ENCODE measurements at places on chromosomes 2 and 18. TPM values are rescaled to one million over a fixed set of nuclear protein-coding genes. Genes with fewer than 3 reads are reported as not detected.

Gene FOSL2
- total RNA-seq: 24.3 TPM

Gene PSD4
- total RNA-seq: 18.7 TPM

GRCh38 chr18:36454245-36454644 is 156.7 kb downstream of the FHOD3 start:
- DNase-seq: no peak

- no peak for DNase-seq
Measured at GRCh38 chr2:170339750-170340692, 162.1 kb downstream of the MYO3B start.

- DNase-seq: peak; percentile 38
Measured at GRCh38 chr2:190879474-190880377, 895 bp upstream of the GLS start.

GRCh38 chr18:49856496-49856895 is 43.2 kb upstream of the ACAA2 start:
- no peak for DNase-seq

- no peak for DNase-seq
Measured at GRCh38 chr18:2898186-2898640, 51.4 kb downstream of the EMILIN2 start.

Gene LCT
- total RNA-seq: 0.47 TPM

Gene TSPYL6
- 37.9 TPM for total RNA-seq

DNA sequence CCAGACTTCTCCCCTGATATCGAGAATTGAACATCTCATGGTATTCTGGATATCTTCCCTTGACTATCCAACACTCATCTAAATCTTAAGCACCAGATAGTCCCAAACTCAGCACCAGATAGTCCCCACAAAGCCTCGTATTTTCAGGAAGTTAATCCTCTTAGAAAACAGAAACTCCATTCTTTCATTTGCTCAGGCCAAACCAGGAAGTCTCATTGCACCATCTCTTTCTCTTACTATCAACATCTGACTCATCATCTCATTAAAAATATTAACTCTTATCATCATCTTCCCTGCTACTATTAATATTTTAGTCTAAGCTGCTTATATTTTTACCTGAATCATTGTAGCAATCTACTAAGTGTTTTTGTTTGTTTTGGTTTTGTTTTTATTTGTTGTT is 286.4 kb downstream of the GALNT13 start:
- DNase-seq: no peak

Gene TTC27
- total RNA-seq: 32.9 TPM

Gene FHOD3
- 37.3 TPM for total RNA-seq

- DNase-seq: no peak
Measured at GRCh38 chr2:80114812-80115211, 189.7 kb downstream of the LRRTM1 start.

- DNase-seq: no peak
Measured at GRCh38 chr2:104844807-104845551, 8.9 kb upstream of the POU3F3 start.

Gene POLR1A
- 28.1 TPM for total RNA-seq

GRCh38 chr2:176169711-176170110 is 12.6 kb downstream of the HOXD3 start:
- no peak for DNase-seq

DNA sequence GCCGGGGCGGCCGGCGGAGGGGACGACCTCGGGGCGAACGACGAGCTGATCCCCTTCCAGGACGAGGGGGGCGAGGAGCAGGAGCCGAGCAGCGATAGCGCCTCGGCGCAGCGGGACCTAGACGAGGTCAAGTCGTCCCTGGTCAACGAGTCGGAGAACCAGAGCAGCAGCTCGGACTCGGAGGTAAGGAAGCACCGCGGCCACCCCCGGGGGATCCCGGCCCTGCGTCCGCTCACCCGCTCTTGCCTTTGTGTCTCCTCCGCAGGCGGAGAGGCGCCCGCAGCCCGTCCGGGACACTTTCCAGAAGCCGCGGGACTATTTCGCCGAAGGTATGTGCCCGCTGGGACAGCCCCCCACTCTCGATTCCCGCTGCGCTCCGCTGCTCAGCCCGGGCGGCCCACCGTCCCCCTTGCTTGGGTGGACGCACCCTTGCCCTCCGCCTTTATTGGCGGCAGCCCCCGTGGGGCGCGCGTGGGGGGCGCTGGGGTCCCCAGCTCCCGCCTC is 611 bp downstream of the TCF7L1 start:
- DNase-seq: peak; percentile 35

DNA sequence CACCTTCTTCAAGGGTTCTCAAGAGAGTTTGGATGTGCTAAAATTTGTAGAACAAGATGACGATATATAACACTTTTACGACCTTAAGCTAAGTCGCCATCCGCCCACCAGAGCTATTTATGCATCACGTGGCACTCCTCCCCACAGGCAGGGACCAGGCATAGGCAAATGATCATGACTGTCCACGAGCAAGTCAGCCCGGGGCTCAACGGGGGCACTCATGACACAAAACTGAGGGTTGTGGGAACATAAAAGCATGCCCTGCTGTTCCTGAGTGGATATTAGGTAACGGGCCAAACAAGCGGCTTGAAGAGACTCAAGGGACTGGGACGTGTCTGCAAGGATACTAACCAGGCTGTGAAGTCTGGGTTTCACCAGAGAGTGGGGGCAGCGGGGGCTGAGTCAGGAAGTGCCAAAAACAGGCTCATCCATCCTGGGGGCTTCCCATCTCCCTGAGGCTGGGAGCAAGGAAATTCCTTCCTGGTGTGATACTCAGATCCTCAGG is 58.1 kb downstream of the FAM178B start:
- peak; percentile 32 for DNase-seq

- no peak for DNase-seq
Measured at GRCh38 chr2:222931659-222932058, 70.8 kb downstream of the ACSL3 start.

- peak; percentile 49 for DNase-seq
Measured at GRCh38 chr2:105118960-105119359, 81.1 kb downstream of the MRPS9 start.

GRCh38 chr2:3669656-3670055 is 11.7 kb downstream of the ALLC start:
- DNase-seq: no peak

Gene APCDD1
- total RNA-seq: 12.5 TPM

DNA sequence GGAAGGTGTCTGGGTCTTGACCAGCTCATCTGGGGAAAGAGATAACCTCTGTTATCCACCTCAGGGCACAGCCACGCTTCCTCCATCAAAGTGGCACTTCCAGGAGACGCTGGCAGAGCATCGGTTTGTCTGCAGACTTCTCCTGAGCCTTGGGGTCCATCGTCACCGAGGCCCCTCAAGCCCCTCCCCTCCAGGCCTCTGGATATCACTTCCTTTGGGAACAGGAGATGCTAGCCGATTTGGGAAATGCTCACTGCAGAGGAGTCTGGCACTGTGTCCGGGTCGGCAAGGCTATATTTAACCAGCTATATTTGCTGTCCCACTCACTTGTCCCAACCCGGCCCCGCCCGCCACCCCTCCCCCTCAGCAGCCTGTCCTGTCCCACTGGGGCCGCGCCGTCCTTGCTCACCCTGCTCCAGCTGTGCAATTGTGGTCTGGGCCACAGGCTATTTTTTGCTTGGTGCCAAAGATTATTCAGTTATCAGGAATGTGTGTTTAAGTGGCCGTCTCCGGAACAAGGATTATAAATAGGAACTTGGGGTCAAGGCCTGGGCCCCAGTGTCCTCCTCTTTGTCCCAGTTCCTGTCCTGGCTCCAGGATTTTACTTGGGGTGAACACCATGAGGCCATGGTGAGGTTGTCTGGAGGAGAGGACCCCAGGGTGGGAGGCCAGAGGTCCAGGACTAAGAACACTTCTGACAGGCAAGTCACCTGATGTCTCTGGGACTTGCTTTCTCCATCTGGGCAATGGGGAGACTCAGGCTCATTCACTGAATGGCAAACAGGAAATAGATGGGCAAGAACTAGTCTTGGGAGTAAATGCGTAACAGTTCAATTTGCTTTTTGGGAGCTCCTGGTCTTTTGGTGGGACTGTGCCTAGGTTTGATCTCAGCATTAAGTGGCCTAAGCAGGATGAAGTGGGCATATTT is 263.6 kb downstream of the DYSF start:
- DNase-seq: peak; percentile 78

Gene DSEL
- 5.7 TPM for total RNA-seq

DNA sequence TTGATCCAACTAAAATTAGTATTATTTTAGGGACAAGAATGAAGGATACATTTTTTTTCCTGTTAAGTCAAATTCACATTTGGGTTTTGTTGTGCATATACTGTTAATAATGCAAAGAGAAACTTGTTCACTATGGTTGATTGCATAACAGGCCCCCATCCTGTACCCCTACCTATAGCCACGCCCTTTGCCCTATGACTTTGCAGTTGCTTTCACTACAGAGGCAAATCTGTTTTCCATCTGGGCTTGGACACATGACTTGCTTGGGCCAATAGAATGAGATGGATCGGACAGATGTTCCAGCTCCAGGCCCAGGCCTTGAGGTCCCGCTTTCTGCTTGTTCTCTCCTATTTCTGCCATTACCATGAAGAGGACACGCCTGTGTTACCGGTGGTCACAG is 278.5 kb upstream of the HNRNPA3 start:
- DNase-seq: no peak

Gene MDH1B
- 16.7 TPM for total RNA-seq

GRCh38 chr18:58476516-58477256 is 152.2 kb downstream of the ALPK2 start:
- DNase-seq: no peak

DNA sequence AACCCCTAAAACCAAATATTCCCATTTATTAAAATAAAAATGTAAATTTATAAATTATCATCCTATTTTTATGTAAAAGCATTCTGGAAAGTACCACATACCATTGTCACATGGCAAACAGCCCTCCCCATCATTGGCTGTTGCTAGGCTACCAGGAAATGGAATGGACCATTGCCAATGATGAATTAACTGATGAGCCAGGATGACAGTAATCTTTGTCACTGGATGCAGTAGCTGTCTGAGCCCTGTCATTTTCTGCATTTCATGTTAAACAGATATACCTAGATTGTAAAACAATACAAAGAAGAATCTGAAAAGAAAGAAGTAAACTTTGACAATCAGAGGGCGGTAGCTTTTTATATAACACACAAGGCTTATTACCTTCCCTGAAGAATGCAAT is 641.4 kb downstream of the BCL11A start:
- DNase-seq: no peak

Gene LHCGR
- total RNA-seq: 7.5 TPM

DNA sequence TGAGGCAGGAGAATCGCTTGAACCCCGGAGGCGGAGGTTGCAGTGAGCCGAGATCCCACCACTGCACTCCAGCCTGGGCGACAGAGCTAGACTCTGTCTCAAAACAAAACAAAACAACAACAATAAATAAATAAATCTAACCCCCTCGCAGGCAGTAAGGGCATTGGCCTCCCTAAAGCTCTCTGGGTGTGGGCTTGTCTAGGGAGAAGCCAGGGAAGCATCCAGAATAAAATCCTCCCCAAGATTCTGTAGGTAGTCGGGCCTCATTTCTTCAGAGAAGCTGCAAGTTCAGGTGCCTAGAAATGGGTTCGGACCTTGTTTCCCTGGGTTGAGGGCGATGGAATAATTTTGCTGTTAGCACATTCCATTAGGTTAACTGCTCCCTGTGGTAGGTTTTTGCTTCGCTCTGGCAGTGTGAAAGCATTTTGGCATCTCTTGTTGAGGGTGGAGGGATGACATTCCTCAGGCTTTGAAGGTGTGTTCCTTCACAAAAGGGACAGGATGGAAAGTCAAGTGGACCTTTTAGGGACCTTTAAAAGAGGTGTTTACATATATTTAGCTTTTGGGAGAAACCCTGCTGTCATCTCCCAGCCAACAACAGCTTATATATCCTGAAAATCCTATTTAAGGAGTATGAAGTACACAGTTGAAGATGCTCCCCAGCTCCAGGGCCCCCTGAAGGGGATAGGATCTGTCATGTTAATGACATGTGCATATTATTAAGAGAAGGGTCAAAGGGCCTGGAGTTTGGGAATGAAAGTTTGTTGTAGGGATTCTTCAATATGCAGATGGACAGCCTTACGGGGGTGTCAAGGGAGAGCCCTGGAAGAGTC is 17.7 kb downstream of the MYCN start:
- no peak for DNase-seq

DNA sequence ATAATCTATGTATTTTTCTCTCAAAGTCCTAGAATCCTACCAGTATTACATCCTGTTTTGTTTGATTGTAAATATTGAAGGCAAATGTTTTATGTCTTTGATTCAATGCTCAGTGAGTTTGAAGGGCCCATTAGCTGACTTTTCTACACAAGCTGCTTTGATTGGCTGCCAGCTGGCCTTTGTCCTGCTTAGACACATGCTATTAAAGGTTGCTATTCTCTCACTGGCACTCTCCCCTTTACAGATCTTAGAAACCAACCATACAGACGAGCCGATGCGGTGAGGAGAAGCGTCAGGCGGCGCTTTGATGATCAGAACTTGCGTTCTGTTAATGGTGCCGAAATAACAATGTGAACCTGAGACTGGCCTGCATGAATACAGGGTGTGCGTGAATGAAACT is 69.7 kb downstream of the PRPF40A start:
- peak; percentile 63 for DNase-seq

GRCh38 chr2:166147883-166148282 is 20.1 kb upstream of the SCN1A start:
- no peak for DNase-seq

Gene FEZ2
- 63.6 TPM for total RNA-seq

- DNase-seq: no peak
Measured at GRCh38 chr18:7856733-7857132, 289.6 kb downstream of the PTPRM start.

Gene CHRNG
- total RNA-seq: not detected

Gene SLC40A1
- 52.3 TPM for total RNA-seq
